HCT116 (cell line): ENCODE measurements at places on chromosomes 7 and 10.

DNA sequence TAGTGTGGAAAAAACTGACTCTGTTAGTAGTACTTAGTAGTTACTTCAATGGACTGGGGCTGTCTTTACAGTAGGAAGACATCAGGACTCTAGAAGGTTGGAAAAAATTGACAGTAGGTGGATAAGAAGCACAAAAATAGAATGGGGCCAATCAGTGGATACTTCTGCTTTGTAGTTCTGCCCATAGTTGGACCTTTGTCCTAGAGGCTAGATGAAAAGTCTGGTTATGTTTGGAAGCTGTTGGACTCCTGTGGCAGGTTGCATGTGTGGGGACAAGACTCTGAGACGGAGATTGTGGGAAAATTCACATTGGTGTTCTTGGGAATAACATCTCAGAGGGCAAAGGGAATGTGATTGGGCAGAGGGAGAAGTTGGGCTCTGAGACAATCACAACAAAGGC lies 18.6 kb upstream of the KBTBD2 start:
- no peak for DNase-seq

- DNase-seq: no peak
These were observed 17.7 kb downstream of the SEPTIN7 start for GRCh38 chr7:35818513-35818912.

GRCh38 chr7:149883048-149883438 lies 9.3 kb downstream of the ATP6V0E2 start:
- no peak for DNase-seq

DNA sequence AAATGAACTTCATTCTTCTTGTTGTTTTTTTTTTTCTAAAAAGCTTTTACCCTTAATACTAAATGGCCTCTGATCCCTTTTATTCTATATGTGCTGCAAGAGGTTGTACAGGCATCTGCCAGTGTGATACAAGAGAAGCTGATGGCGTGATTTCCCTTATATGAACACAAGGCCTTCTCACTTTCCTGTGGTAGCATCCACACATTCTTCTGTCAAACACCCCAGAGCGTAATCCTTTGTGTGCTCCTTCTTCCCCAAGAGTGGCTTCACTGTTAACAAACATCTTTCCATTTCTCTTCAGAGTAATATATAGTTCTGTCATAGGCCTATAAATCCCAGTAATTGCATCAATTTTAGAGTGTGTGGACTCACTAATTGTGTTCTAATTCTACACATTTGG lies 86.3 kb upstream of the CAPZA2 start:
- no peak for DNase-seq

GRCh38 chr7:73992101-73992562 lies 35.8 kb upstream of the ELN start:
- DNase-seq: no peak

DNA sequence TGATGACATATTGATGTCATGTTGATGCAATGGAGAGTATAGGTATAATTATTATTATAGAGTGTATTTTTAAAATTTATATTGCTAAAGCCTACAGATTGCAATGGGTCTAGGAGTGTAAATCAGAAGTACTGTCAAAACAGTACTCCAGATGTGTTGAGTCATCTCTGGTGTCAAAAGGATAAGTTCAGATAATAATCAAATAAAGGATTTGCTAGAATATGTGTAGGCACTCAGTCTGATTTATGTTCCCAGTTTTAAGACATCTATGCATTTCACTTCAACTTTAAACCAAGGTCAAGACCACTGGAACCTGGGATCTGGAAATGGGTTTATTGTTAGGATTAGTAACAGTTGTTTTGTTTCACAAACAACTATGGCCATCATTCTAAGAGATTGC lies 342.3 kb upstream of the BMPER start:
- DNase-seq: no peak

DNA sequence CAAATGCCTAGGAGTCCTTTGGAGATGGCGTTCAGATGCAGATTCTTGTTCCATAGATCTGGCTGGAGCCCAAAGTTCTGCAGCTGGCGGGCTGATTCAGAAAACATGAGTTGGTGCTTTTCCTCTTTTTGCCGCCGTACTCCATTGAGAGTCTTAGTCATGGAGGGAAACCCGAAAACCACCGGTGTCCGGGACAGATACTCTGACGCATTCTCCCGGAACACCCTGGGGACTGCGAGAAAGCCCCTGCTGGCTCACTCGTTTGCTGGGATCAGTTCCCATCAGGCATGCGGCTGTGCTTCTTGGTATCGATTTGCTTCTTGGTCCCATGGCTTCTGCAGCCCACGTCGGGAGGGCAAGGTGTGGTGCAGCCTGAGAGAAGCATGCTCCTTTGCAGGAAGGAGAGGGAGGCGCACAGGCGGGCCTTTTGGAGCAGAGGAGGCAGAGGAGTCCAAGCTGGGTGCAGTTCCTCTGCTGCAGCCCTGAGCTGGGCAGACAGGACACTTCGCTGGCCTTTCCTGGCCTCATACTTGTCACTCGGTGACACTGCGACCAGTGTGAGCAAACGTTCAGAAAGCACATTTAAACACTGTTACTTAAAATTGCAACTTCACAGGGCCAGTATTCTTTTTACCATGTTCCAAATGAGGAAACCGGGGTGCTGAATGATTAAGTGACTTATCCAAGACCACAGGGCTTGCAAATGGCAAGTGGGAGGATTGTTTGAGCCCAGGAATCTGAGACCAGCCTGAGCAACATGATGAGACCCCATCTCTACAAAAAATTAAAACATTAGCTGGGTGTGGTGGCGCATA lies 30.6 kb upstream of the PFKFB3 start:
- no peak for DNase-seq

GRCh38 chr10:35459449-35459847 lies 123.1 kb downstream of the CCNY start:
- DNase-seq: no peak

GRCh38 chr7:41916450-41916927 lies 213.6 kb upstream of the INHBA start:
- DNase-seq: no peak

DNA sequence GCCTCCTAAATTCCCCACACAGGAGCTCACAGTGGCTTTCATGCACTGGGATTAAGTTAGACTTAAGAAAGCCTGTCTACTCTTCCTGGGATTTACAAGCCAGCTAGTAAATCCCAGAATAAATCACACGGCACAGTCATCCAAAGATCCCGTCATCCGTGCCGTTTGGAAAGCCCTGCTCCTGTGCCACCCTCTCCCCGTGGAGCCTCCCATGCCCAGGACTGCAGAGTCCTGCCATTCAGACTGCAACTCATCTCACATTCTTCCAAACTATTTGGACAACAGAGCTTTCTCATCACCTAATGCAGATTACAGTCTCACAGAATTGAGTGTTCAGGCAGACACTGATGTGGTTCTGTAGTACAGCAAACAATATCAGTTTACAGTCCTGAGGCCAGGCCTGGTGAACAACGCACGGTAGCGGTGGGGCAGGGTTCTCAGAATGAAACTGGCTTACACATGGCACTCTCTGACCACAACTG lies 166.5 kb downstream of the EGFR start:
- no peak for DNase-seq

DNA sequence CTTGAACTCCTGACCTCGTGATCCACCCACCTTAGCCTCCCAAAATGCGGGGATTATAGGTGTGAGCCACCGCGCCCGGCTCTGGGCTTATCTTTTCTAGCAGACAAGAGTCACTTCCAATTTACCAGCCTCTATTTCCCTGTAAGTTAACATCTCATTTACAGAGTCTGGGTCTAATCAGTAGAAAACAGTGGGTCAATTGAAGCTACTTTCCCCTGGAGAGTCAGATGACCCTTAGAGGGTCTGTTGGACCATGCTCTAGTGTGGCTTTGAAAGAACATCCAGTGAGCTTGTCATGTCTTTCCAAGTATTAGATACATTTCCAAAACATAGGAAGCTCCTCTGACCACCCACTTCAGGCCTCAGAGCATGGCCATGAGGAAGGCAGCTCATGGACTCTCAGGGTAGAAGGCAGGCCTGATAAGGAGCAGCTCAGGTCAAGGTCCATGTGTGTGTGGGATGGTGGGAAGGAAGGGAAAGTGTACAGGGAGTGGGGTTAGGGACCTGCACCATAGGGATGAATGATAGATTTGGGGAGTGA lies 27.6 kb upstream of the RBM20 start:
- no peak for DNase-seq

- peak; percentile 4 for DNase-seq
These were observed 44.1 kb upstream of the CDK6 start for GRCh38 chr7:92880212-92881090.

- peak; percentile 48 for DNase-seq
These were observed 12.5 kb downstream of the SFRP5 start for GRCh38 chr10:97759158-97759887.

DNA sequence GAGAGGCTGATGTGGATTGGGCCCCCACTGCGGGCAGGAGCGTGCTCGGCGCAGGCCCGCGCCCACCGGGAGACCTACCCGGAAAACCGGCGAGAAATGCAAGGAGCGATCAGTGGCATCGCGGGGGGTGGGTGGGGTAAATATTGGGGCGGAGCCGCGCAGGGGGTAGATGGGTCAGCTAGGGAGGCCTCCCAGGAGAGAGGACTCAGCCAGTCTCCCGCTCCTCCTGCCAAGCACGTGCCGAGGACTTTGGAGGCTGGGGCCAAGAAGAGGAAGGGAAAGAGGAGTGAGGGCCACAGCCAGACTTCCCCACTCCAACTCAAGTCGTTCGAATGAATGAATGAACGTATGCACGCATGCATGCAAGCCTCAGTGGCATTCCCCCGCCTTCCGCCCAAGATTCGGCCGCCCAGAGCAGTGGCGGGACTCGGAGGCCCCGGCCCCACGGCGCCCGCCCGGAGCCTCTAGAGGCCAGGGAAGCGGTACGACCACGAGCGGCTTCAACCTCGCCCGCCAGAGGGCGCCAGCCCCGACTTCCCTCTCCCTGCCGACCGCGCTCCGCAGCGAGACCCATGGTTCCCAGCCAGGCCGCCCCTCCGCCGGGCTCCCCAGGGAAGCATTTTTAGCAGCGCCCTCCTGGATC lies 3.6 kb downstream of the NPM3 start:
- DNase-seq: peak; percentile 36

DNA sequence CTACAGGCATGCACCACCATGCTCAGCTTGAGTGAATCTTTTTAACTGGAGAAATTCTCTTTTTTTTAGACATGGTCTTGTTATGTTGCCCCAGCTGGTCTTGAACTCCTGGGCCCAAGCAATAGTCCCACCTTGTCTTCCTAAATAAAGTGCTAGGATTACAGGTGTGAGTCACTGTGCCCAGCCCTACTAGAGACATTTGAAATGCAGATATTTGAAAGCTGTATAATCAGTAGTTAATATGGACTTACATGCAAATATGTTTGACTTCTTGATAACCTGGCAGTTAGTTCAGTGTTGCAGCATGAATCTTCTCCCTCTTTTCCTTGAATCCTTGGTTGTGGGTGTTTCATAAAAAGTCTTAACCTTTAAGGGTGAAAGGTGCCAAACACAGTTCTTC lies 8.7 kb downstream of the TRRAP start:
- DNase-seq: no peak

GRCh38 chr7:83413831-83414230 lies 235.1 kb downstream of the SEMA3E start:
- DNase-seq: no peak

DNA sequence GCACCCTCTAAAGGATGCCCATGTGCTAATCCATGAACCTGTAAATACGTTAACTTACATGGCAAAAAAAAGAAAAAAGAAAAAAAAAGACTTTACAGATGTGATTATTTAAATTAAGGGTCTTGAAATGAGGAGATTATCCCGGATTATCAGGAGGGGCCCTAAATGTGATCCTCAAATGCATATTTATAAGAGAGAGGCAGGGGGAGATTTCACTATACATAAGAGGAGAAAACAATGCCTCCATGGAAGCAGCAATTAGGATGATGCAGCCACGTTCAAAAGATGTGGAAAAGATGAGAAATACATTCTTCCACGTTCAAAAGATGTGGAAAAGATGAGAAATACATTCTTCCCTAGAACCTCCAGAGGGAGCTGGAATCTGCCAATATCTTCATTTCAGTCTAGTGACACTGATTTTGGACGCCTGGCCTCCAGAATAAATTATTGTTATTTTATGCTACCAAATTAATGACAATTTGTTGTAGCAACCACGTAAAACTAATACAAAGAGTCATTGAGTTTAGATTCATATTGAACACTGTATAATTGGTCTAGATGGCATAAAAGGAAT lies 328.4 kb upstream of the GNAI1 start:
- DNase-seq: peak; percentile 19

DNA sequence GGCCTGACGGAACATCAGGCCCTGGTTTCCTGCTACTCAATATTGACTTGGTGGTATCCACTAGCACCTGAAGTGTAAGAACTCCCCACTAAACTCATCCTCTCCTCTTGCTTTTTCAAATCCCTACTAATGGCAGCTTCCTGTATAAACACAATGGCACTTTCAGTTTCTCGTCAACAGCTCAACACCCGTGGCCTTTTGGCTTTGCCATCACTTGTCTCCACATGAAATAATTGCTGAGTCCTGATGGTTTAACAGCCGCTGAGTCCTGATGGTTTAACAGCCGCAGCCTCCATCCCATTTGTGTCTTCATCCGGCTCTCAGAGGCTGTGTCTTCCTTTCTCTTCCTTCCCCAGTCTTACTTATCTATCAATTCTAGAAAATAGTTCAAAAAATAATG lies 261.4 kb upstream of the PITRM1 start:
- DNase-seq: no peak

DNA sequence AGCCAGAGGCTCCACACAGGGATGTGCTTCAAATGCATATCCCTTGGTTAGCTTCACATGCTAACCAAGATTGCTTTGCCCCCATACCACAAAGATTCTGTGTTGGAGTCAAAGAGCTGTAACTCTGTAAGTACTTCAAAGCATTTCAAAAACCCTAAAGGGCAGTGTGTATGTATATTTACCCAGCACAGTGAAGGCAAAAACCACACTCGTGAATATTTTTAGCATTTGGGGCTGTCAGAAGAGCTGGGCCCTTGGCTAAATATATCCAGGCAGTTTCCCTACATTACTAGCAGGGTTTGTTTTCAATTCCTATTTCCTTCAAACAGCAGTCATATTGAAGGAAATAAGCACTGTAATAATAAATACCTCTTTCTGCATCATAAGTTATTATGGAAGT lies 84.2 kb upstream of the STEAP1B start:
- no peak for DNase-seq

DNA sequence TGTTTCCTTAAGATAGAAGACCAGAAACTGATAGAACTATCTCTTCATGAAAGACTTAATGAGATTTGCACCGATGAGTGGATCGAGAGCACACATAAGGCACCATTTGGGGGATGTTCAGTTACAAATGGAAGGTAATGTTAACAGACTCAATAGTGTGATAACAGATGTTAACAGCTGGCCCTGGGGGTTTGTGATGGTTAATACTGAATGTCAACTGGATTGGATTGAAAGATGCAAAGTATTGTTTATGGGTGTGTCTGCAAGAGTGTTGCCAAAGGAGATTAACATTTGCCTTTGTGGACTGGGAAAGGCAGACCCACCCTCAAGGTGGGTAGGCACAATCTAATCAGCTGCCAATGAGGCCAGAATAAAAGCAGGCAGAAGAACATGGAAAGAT lies 130.5 kb upstream of the DGKB start:
- no peak for DNase-seq

GRCh38 chr10:84026821-84027257 lies 112.5 kb upstream of the GHITM start:
- peak; percentile 7 for DNase-seq
